ENCODE measurements at places on chromosomes 1 and 21.

DNA sequence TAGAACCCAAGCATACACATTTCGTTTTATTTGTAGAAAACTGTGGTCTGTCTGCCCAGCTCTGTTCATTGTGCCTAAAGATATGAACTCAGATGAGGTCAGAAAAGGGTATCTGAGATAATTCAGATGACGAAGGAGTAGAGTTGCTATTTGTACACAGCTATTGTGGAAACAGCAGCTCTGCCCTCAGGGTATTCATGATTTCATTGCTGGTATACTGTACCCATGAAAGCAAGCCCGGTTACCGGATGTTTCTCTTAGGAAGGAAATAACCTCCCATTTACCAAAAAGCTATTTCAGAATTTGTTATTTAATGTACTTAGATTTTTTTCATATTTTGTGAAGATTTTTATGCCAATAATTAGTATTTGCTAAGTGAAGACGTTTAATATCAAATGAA lies 37.8 kb downstream of the SMAP2 start:
- no peak for DNase-seq

DNA sequence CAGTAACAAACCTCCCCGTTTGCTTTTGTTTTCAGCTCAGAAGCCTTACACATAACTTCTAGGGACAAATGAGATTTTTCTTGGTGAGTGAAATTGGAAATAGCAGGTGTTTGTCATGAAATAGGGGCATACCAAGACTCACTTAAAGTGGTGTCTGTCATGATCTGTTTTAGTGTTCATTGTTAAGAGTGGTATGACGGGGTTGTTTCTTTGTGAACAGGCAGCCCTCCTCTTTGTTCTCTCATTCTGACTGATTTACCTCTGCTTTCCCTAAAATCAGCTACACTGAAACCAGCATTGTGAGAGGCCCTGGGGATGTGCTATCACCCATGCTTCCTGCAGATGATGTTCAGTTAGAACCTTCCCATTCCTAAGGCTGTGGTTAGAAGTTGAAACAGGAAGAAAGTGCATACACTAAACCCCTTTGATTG lies 2.5 kb upstream of the ERO1B start:
- DNase-seq, result no peak

- no peak for DNase-seq
Observed at GRCh38 chr1:39184354-39184818, 20.1 kb upstream of the MACF1 start.

- DNase-seq, result peak; percentile 93
Observed at GRCh38 chr21:16279731-16280581, 550.2 kb downstream of the USP25 start.

GRCh38 chr1:203557390-203557789 lies 63.4 kb downstream of the OPTC start:
- DNase-seq, result no peak

DNA sequence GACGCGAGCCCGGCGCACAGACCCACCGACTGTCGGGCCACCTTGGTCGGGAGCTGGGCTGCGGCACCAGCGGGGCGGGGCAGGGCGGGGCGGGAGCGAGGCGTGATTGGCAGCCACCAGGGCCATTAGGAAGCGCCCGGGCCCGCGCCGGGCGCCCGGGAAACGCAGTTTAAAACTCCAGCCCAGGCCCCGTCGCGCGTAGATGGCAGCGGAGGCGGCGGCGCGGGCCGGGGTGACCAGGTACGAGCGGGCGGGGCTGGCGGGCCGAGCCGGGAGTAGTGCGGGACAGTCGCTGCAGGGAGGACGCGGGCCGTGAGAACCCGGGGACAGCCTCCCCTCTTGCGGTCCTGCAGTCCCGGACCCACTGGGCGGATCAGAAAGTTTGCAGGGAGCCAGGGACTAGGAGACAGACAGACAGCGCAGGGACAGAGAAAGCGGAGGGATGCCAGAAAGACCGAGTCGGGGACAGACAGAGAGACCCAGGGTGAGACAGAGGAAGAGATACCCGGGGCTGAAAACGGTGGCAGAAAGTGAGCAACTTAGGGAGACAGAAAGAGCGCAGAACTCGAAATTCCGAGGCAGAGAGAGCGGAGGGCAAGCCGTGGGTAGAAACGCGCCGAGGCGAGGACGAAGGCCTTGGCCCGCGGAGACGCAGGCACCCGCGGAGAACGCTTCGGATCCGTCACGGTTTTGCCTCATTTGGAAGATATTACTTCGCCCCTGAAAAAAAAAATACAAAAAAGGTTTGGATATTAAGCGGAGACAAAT lies at the start of gene DMBX1:
Gene DMBX1 (plus strand): TSS at position 199 of the 768 bp plus-strand sequence. CDS start 17,175 bp downstream, outside the sequence.
- DNase-seq, result no peak
